Thoracic aorta (tissue), 2 donors: ENCODE measurements at places on chromosomes 1 and 21. TPM values are rescaled to one million over a fixed set of nuclear protein-coding genes. Genes with fewer than 3 reads are reported as not detected.

GNAT2 gene
- total RNA-seq: not detected

EPS8L3 gene
- not detected for total RNA-seq

NTRK1 gene
- total RNA-seq: 0.81 TPM

TMPRSS15 gene
- total RNA-seq: not detected

PLCH2 gene
- total RNA-seq: 1.1 TPM

CFAP74 gene
- not detected for total RNA-seq

C1orf94 gene
- not detected for total RNA-seq

RHD gene
- not detected for total RNA-seq

PCP4 gene
- total RNA-seq: 5.4 TPM

LAPTM5 gene
- 127 TPM for total RNA-seq

FAM43B gene
- total RNA-seq: 3.0 TPM

LCE1C gene
- 2.8 TPM for total RNA-seq
